ENCODE measurements at places on chromosomes 13 and 19.

DNA sequence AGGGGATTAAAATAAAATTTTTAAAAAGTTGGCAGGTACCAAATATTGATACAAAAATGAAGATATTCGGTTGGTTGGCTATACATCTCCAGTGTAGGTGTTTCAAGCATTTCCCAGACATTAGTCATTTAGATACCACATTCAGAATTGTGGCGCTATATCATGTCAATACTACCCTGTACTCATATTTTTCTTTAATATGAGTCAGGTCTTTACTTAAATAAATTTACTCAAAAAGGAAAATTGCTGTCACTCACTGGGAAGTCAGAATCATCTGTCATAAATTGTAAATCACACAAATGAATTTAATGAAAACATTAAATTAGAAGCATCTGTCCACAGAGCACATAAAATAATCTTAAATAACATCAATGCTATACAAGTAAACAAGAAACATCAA lies 134.2 kb downstream of the TSHZ3 start:
- DNase-seq: no peak

DNA sequence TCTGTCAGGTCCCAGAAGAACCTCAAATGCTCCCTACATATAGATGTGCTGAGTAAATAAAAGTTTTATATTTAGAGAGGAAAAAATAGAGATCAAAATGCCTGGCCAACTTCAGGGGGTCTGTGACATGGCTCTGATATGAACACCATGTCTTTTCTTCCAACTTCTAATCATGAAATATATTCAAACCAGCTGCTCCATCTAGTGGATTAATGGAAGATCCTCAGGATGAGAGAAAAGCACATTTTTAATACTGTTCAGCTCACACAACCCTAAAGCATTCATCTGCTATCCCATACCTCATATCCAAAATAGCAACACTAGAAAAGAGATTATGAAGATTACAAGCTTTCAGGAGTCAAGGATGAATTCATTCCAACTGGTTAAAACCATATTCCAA lies 56.0 kb upstream of the DOCK9 start:
- peak; percentile 65 for DNase-seq

DNA sequence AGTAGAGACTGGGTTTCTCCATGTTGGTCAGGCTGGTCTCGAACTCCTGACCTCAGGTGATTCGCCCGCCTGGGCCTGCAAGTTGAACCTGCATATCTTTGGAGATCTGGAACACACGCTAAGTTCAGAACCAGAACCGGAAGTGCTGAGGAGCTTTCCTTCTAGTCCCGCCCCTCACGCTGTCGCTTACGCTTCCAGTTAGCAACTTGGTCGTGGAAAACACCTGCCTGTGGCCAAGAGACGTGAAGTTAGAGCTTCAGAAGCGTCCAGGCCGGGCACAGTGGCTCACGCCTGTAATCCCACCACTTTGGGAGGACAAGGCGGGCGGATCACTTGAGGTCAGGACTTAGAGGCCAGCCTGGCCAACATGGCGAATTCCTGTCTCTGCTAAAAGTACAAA lies 15.0 kb upstream of the ZNF57 start:
- DNase-seq: no peak

DNA sequence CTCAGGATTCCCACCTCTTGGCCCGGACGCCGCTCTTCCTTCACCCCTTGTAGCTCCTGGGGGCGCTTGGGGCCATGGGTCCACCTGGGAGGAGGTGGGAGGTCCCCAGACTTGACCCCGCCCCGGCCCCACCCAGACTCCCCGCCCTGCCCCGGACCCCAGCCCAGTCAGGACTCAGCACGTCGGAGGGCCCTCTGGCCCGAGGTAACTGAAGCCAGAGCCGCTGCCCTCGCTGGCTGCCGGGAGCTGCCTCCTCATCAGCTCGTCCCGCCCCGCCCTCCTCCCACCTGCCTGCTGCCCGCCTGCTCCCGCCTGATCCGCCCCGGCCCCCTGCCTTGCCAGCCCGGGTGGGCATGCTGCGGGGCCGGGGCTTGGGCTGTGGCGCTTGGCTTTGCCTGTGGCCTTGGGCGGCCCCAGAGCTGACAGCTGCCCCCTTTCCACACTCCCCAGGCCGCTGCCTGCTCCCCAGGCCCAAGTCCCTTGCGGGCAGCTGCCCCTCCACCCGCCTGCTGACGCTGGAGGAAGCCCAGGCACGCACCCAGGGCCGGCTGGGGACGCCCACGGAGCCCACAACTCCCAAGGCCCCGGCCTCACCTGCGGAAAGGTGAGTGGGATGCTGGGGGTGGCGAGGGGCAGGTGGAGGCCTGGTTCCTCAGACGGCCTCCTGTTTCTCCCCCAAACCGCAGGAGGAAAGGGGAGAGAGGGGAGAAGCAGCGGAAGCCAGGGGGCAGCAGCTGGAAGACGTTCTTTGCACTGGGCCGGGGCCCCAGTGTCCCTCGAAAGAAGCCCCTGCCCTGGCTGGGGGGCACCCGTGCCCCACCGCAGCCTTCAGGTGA lies 9.4 kb downstream of the ARHGAP33 start:
- no peak for DNase-seq

DNA sequence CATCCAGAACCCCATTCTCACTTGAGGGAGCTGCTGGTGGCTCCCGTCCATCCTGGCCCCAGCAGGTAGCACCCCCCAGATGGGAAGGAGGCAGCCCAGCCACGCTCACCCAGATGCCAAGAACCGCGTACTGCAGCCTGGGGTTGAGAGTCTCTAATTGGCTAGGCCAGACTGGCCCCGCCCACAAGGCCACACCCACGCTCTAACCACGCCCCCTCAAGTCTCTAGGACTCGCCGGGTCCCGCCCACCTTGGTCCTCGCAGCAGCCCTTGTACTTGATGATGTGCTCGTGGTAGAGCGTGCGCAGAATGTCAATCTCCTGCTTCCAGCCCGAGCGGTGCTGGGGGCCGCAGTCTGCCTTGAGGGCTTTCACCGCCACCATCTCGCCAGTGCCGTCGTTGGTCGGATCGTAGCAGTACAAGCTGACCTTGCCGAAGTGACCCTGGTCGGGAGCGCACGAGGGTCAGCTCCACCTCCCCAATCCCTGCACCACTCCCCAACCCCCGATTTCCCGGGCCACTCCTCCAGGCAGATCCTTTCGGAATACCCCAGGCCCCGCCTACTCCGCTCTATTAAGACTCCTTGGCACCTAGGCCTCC lies 14.5 kb upstream of the ICAM3 start:
- peak; percentile 88 for DNase-seq

DNA sequence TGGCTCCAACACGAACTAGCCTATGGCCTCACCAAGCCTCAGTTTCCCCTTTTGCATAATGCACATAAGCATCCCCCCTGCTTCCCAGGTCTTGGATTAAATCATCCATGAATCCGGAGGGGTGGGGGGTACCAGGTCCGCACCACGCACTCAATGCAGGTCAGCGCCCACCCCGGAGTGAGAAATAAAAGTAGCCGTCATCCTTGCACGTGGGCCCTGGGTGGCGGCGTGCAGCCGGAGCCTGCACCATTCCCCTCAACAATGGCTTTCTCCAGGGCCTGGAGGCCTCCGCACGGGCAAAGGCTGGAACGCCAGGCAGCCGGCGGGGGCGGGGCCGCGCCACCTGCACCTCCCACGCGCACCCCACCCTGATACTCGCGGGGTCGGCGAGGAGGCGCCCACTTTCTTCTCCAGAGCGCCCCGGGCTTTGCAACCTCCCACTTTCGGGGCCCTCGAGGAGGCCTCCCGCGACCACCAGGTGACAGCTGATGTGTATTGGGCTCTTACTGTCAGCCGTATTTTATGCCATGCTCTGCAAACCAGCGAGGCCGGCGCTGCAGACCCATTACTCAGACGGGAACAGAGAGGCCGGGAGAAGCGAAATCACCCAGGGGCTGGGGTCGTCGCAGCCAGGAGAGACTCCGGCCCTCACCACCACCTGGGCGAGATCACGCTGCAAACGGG lies 767 bp upstream of the GADD45B start:
- peak; percentile 86 for DNase-seq

- DNase-seq: peak; percentile 94
These were observed 12.3 kb downstream of the HRC start for GRCh38 chr19:49142866-49143335.

- no peak for DNase-seq
These were observed 490.0 kb downstream of the PCDH20 start for GRCh38 chr13:60925686-60926085.

- no peak for DNase-seq
These were observed 621.2 kb downstream of the TBC1D4 start for GRCh38 chr13:74860789-74861188.

- DNase-seq: no peak
These were observed 1511.0 kb upstream of the SLC10A2 start for GRCh38 chr13:104577071-104577815.

DNA sequence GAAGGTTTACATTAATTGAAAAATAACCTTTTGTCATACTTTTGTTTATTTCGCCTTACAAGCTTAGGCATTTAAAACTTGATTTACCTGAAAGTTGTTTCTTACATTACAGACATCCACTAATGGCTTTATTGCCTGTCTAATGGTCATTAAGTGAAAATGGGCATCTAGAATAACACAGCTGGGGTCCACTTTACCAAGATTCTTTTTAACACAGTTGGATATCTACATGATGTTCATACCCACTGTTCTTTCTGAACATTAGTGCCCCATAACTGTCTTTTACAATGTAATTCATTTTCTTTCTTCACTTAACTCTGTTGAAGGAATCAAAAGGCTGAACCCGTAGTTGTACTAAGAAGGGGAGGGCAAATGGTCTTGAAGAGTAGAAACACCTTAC lies 19.8 kb upstream of the KLHL1 start:
- no peak for DNase-seq

- DNase-seq: no peak
These were observed 68.8 kb downstream of the DOCK9 start for GRCh38 chr13:98909016-98909415.

GRCh38 chr13:40777166-40777808 lies 6.3 kb upstream of the MRPS31 start:
- peak; percentile 95 for DNase-seq

- peak; percentile 7 for DNase-seq
These were observed 19.9 kb upstream of the SGCG start for GRCh38 chr13:23160638-23161480.

DNA sequence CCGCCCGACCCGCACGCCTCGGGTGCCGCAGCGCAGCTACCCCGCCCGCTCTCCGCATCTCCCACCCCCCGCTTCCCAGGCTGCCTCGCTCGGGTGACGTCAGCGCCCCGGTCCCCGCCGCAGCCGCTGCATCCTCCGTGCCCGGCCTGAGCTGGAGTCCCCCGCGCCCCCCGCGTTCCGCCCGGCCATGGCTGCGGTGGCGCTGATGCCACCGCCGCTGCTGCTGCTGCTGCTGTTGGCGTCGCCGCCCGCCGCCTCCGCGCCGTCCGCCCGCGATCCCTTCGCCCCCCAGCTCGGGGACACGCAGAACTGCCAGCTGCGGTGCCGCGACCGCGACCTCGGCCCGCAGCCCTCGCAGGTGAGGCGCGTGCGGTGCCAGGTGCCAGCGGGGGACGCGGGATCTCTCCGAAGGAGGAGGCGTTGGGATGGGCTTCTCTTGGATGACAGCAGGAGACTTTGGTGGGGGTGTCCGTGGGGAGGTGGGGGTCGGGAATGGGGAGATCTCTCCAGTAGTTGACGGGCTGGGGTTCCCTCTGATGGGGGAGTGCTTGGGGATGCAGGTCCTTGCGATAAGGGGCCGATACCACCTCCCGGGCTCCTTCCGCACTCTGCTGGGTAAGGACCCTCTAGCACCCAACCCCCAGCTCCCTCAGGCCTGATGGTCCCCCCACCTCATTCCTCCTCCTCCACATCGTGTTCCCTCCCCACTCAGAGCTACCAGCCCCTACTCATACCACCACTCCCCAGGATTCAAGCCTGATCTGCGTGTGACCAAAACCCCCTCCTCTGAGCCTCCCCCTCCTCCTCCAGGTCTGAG lies at the start of gene TMEM59L:
Gene TMEM59L, plus strand, starts transcription at position 99 of the 817 bp plus-strand sequence. Its CDS starts 89 bp downstream, at position 188.
- no peak for DNase-seq

DNA sequence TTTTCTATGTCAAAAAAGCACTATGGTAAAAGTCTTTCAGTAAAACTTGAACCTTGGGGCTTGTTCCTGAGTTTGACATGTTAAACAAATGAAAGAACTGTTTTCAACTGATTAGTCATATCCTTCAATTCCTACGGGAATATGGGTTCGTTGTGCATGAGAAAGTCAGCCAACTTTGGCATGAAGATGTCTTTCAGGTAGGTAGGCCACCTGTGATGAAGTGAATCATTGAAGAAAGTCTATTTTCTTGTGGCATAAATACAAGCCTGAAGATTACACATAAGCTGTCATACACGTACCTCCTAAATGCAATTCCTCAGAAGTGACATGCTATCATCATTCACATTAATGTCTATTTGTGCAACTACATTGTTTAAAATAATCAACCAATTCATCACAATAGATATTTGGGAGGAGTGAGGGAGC lies 513.0 kb downstream of the IRS2 start:
- no peak for DNase-seq

DNA sequence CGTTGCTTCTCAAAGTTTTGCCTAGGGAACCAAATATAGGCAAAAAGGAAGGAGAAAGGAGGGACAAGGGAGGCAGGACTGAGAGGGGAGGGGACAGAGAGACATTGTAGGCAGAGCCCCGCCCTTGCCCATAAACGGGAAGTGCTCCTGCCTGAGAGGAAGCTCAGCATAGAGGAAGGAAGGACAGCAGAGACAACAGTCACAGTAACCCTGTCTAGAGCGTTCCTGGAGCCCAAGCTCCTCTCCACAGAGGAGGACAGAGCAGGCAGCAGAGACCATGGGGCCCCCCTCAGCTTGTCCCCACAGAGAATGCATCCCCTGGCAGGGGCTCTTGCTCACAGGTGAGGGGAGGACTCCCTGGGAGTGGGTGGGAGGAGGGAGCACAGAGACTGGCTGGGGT lies at the start of gene CEACAM21:
Gene CEACAM21, plus strand, starts transcription at position 169 of the 400 bp plus-strand sequence. Its CDS starts 109 bp downstream, at position 278.
- DNase-seq: peak; percentile 60

- no peak for DNase-seq
These were observed at the start of gene CNN1 for GRCh38 chr19:11538232-11539036. TSS of gene CNN1 (plus strand) at chr19:11538851. CDS start at chr19:11538928, 77 bp downstream.

- peak; percentile 53 for DNase-seq
These were observed at the start of gene TBCB for GRCh38 chr19:36115453-36116343. TSS of gene TBCB (plus strand) at chr19:36115468. CDS start at chr19:36115561, 93 bp downstream.

DNA sequence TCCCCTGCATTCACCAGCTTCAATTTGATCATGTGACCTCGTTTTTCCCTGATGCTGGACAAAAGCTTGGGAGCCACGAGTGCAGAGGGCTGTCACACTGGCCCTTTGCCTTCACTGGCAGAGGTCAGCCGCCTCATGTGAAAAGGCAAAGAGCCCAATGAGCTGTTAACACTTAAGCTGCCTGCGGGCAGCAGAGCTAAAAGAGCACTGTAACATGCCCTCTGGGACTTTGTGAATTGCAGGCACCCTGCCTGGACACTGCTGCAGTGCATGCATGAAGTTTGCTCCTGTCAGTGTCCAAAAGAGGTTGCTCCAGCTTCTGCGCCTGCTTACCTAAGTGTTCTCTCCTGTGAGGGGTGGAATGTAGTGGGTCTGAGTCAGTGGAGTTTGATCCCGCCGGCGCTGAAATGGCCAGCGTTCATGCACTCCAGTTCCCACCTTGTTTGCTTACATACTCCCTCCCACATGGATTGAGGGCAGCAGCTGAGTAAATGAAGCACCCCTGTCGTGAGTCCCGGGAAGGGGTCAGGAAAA lies 193.7 kb downstream of the RFC3 start:
- no peak for DNase-seq

- DNase-seq: no peak
These were observed 202.0 kb downstream of the KATNAL1 start for GRCh38 chr13:30105381-30105780.

Data from NAMALWA (cell line).